T-helper 2 cell treated with Interferon-gamma antibody and Interleukin-4, amounts not matched to agents 5 μg/mL and 100 μg/mL, for 36 hours (primary cell): ENCODE measurements at places on chromosomes 12 and 14.
A peak's percentile ranks its signal among the peaks of the same experiment; 100 is the strongest.

- no peak for DNase-seq
Measured at GRCh38 chr14:104291123-104292000, 153.0 kb downstream of the KIF26A start.

- DNase-seq = no peak
Measured at GRCh38 chr14:65187421-65188049, 85.2 kb upstream of the MAX start.

DNA sequence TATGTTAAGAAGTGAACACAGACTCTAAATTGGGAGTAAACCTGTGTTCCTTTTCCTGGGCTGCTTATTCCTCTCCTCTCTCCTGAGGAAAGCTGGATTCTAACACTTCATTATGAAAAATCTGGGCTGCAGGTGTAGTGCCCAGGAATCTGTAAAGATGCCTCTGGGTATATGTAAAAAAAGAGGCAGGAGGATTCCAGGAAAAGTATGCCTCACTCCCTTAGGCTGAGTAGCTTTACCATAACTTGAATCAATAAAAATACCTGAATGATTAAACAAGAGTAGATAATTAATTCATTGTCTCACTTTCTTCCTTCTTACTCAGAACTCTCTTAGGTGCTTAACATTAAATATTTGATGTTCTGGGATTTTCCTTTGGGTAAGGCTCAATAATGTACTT is 185.1 kb downstream of the GRIP1 start:
- DNase-seq = no peak

GRCh38 chr12:21647179-21647578 is 10.5 kb downstream of the LDHB start:
- no peak for DNase-seq

- DNase-seq = no peak
Measured at GRCh38 chr12:53677800-53678148, 1.9 kb upstream of the ATP5MC2 start.

DNA sequence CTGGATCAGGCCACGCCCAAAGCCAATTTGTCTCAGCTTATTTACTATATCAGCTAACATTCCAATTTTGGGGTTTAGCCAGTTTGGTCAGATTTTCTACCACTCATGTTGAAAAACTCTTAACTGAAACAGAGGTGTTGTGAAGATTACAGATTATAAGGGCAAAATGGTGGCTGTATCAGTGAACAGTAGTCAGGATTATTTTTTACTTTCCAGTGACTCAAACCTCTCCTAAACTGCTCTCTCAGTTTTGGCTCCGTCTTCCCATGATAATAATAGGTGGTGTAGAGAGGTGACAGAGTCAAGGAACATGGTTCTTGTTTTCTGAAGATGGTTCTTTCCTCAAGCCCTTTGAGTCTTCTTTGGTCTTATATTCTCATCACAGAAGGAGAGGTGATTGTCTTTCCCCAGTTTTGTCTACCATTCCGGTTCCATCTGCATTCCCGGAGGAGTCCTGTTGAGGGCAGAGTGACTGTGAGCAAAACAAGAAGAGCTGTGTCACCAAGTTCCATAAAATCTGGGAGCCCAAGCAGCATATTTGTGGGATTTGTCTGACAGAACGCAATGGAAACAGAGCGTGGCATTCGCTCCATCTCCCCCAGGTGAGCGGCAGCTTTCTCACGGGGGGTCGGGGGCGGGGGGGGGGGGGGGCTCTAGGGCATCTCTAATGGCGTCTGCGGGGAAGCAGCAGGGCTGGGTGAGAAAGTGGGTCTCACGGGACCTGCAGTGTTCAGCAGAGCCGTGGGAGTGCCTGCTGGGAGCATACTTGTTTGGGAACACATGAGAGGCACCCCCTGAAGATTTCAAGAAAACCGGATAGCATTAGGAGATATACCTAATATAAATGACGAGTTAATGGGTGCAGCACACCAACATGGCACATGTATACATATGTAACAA is 59.1 kb downstream of the TBC1D30 start:
- DNase-seq = no peak

- no peak for DNase-seq
Measured at GRCh38 chr12:120692524-120693033, 5.6 kb downstream of the MLEC start.

- no peak for DNase-seq
Measured at GRCh38 chr14:72686101-72686500, 207.8 kb downstream of the DPF3 start.

- no peak for DNase-seq
Measured at GRCh38 chr14:91360490-91361232, 57.0 kb downstream of the CCDC88C start.

DNA sequence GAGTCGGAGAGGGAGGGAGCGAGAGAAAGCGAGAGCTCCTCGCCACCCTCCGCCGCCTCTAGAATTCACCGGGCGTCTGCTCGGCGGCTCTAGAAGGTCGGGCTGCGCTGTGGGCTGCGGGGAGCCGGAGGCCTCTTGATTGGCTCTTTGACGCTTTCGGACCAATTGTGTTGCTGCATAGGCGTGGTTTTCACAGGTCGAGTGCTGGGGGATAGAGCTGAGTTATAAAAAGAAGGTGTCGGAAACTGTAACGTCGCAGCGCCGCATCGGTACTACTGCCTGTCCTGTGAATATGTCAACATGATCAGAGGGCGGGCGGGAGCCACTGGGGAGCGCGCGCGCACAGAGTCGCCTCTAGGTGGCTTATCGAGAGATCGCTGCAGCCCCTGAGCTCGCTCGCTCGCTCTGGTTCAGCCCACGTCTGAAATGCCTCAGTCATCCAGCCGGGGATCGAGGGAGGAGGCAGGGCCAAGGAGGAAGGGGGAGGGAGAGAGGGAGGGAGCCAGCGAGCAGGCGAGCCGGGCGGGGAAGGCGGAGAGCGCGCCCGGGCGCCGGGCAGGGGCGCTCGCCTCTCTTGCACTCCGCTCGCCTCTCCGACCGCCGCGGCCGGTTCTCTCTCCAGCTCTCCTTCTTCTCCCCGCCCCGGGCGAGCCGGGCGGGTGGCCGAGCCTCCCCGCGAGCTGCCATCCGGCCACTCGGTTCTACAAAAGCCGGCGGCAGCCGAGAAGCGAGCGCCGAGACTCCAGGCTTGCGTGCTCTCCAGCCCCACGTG is at the start of gene TBX3:
TSS of gene TBX3 (minus strand) at position 78 of the 772 bp plus-strand sequence. CDS start 975 bp downstream, outside the sequence.
- peak; percentile 22 for DNase-seq

DNA sequence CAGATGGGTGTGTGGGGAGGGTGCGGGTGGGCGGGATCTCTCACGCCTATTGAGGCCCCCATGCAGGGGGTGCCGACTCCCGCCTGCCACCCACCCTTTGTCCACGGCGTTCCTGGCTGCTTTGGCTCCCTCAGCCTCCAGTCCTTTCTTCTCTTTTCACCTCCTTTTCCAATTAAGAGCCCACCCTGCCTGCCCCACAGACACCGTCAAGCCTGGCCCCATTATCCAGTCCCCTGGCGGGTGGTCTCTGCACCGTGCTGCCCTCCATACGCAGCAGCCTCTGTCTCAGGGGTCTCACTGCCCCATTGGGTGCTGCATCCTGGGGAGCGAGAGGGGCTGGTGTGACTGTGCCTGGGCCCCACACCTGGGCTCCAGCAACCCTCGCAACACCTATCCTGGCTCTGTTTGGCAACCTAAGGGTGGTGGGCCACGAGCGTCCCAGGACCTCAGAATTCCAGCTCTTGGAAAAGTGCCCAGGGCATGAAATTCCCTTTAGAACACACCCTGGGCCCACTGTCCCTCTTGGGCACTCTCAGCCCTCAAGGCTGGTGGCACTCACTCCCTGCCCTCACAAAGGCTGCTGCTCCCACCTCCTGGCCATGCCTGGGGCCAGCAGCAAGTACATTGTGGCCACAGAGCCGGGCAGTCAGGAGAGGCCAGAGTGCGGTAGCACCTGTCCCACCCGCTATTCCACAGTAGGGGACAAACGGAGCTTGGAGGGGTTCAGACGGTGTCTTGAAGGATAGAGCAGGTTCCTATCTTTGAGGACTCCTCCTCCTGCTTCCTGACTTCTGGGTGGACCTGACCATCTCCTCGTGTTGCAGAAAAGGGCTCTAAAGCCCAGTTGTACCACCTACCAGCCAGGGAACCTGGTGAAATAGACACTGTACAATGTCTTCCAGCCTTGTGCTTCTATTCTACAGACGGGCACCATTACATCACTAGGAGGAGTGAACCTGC is 114.1 kb downstream of the KIF26A start:
- DNase-seq = no peak

GRCh38 chr12:89765959-89766824 is 57.6 kb upstream of the ATP2B1 start:
- DNase-seq = no peak

- no peak for DNase-seq
Measured at GRCh38 chr14:63707216-63707615, 20.6 kb downstream of the SGPP1 start.

- no peak for DNase-seq
Measured at GRCh38 chr12:124150168-124150567, 144.7 kb upstream of the RFLNA start.

GRCh38 chr14:77316872-77317301 is 3.8 kb downstream of the POMT2 start:
- no peak for DNase-seq

DNA sequence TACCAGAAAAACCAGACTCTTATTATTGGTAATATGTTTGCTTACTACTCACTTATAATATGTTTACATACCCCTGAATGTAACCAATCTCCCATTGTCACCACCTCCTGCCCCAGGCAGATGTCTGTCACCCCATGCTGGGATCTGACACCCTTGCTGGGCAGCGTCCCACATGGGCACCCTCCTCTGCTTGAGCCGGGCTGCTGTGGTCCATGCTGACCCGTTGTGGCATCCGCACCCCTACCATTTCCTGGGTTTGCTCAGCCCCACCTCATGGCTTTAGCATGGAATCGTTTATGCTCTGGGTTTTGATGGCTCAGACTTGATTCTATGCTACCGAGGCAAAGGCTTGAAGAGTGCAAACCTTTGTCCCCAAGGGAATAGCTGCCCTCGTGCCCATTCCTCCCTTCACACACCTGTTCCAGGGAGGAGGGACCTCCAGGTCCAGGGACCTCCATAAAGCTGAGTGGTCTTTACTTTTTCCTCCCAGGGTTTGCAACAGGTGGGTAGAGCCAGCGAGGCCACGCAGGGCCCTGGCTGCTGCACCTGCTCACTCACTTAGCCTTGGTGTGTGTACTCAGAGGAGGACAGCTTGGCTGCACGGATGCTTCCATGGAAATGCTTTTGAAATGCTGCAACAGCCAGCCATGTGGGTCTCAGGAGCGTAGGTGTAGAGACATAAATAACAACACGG is 68.7 kb downstream of the PRMT8 start:
- no peak for DNase-seq

DNA sequence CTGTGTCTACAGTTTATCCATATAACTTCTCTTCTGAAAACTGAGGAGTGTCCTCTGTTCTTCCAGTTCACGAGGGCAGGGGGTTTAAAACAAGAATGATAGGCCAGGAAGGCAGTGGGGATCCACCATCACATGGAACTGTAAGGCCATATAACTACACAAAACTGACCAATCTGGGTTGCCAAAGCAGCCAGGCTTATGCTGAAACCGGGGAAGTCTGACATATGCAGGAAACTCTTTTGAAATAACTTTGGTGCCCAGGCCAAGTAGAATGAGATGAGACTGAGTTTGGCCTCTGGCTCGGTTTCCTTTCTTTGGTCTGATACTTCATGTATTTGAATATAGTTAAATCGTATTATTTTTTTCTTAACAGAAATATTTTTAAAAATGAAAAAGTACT is 18.0 kb upstream of the ATF1 start:
- no peak for DNase-seq

DNA sequence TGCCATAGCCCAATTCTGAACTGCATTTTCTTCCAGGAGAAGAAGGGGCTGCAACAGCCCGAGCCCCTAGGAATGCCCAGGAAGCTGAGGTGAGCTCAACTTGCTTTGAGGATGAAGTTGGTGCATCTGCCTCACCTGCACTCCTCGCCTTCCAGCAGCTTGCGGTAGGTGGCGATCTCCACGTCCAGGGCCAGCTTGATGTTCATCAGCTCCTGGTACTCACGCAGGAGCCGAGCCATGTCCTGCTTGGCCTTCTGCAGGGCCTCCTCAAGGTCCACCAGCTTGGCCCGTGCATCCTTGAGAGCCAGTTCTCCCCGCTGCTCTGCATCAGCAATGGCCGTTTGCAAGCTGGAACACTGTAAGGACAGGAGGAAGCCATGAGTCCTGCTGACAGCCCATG is 6.0 kb downstream of the KRT75 start:
- DNase-seq = no peak

DNA sequence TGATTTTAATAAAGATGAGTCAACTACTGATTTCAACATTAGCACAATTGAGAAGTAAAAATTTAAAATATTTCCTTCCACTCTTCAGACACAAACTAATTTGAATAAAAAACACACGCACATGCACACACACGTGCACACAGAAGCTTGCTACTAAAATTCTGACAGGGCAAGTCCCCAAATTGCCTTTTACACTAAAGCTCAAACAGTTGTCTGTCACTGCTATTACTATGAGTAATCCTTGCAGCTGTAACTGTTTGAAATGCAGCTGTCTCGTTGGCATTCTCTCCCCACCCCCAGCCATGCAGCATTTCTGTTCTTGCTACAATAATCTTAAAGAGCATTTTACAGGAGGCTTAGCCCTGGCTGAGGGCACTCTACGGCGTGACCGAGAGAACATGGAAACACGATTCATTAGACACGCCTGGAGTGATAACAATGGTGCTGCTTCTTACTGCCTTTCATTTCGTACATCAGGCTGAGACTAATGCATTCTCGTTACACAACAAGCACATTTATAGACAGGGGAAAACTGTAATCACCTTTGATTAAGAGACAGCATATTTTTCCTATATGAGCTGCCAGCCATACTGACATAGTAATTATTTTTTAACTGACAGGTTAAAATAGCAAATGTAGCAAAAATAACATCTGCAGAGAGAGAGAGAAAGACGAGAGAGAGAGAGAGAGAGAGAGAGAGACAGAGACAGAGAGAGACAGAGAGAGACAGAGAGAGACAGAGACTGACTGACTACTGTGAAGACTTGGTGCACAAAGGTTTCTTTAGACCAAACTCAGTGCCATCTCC is 153.8 kb downstream of the MED13L start:
- peak; percentile 23 for DNase-seq
